GF-D8 (cell line): ENCODE measurements at places on chromosomes 6 and 20.

- no peak for DNase-seq
Measured at GRCh38 chr6:119890470-119890869, 540.9 kb upstream of the MAN1A1 start.

GRCh38 chr6:95242560-95242959 lies 334.8 kb upstream of the MANEA start:
- DNase-seq, result no peak

GRCh38 chr6:3768502-3768901 lies 17.0 kb upstream of the PXDC1 start:
- DNase-seq, result no peak

- no peak for DNase-seq
Measured at GRCh38 chr6:37972994-37973757, 153.6 kb downstream of the ZFAND3 start.

DNA sequence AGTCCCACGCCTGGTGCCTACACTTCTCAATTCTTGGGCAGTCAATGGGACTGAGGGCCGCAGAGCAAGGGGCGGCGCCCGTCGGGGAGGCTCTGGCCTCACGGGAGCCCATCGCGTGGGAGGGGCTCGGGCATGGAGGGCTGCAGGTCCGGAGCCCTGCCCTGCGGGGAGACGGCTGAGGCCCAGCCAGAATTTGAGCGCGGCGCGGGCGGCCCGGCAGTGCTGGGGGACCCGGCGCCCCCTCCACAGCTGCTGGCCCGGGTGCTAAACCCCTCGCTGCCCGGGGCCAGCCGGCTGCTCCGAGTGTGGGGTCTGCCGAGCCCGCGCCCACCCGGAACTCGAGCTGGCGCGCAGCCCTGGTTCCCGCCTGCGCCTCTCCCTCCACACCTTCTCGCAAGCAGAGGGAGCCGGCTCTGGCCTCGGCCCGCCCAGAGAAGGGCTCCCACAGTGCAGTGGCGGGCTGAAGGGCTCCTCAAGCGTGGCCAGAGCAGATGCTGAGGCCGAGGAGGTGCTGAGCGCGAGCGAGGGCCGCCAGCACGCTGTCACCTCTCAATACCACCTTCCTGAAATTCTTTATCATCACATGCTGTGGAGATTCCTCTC lies 58.5 kb downstream of the BAK1 start:
- DNase-seq, result no peak

DNA sequence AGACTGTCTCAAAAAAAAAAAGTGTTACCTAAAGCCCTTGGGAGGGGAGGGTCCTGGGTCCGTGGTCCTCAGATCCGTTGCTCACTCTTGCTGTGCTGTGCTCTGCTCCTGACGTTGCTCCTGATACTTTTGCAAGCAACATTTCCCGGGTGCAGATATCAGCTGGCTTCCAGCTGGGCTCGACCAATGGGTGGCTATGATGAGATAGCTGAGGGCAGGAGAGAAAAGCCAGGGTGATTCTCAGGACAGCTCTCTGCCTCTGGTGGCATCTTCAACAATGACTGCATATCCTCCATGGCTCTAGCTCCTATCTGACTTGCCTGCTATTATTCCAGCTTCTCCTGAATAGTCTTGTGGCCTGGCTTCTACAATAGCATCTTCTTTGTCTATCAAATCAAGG lies 134.5 kb downstream of the RPS12 start:
- no peak for DNase-seq

- no peak for DNase-seq
Measured at GRCh38 chr6:6946206-6947155, 161.3 kb upstream of the RREB1 start.

- no peak for DNase-seq
Measured at GRCh38 chr6:132198896-132199295, 202.4 kb downstream of the MOXD1 start.

- DNase-seq, result no peak
Measured at GRCh38 chr6:136640132-136640915, 90.1 kb upstream of the MAP7 start.

- DNase-seq, result no peak
Measured at GRCh38 chr6:139649732-139650131, 275.3 kb upstream of the CITED2 start.

DNA sequence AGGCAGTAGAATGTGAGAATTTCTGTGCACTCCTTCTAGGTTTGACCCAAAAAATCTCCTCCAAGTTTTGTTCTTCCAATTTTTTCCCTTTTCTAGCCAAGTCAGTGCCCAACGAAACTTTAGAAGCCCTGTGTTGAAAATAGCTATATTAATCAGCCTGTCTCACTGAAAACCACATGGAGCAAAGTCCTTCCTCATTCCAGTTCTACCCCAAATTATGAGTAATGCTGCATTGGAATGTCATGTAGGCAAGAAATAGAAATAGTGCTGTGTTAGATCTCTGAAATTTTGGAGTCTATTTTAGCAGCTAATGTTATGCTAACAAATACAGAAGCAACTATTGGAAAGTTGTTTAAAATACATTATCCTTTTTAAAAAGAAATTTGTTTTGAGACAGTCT lies 725.5 kb downstream of the TBC1D32 start:
- DNase-seq, result no peak

DNA sequence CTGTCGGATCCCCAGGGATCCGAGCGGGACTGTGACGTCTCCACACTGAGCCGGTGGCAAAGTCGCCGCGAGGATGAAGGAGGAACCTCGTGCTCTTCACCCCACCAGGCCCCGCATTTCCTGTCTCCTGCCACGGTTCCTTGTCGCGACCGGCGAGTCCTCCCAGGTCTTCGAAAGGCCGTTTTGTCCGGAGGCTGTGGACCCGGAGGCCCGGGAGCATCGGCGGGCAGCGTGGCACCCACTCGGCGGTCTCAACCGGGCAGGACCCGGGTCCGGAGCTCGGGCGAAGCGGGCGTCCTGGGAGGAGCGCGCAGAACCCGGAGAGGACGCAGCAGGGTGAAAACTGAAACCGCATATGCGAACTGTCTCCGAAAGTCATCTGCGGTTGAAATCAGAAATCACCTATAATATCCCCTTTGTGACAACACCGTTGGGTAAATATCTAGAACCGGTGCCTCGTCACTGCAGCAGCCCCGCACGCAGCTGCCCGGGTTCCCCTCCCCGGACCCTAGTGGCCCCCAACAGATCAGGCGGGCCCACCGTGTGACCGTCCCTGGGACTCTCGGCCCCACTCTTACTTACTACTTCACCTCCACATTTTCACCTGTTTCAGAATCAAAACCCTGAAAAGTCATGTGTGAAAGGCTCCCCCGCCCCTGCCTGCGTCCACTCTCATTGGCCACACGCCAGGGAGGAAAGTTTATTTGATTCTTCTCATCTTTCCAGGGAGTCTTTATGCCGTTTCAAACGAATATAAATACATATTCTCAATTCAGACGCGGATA lies 3.1 kb upstream of the ULBP2 start:
- no peak for DNase-seq

GRCh38 chr20:8299921-8300320 lies 167.9 kb downstream of the PLCB1 start:
- DNase-seq, result no peak

DNA sequence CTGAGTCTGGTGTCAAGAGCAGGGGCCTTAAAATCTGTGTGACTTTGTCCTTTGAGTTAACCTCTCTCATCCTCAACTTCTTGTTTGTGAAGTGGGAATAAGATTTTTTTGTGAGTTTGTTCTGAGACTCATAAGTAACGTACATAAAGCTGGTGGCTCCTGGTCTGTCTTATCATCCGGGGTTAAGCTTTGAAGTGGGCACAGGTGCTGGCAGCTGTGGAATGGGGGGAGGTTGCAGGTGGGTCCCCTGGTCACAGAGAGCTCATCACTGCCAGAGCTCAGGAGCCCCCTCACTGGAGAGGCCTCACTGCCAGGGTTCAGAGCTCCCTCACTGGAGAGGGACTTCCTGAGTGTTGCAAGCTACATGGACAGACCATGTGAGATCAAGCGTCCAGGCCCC lies 174.1 kb downstream of the NRN1 start:
- DNase-seq, result no peak

- DNase-seq, result no peak
Measured at GRCh38 chr6:142207265-142207877, 60.3 kb downstream of the VTA1 start.

GRCh38 chr20:5080384-5080877 lies 39.3 kb downstream of the PCNA start:
- peak; percentile 96 for DNase-seq

DNA sequence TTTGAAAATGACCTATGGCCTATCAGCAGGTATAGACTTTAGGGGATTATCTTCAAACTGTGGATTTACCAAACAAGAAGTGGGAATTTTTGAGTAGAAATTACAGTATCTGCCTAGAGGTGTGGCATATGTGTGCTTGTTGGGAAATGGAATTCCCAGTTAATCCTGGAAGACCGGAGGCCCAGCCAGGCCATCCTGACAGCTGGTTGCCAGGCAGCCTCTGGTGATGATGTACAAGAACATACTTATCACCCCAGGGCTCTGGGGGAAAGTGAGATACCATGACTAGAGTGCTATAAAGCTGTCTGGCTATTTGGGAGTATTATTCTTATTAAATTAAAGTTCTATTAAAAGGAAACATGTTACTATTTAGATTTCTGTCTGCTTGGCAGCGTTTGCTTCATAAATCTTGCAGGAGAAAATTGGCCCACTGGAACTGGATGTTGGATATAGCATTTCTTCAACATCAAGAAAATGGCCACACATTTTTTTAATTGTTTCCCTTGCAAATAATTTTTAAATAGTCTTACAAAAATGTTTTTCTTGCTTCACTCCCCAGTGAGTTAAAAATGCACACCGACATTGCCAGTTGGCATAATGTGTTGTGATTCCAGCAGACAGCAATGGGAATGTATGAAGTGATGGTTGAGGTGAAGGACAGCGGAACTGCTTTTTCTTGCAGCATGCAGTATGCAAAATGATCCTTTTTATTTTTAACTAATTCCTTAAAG lies 187.8 kb downstream of the MYLK4 start:
- DNase-seq, result no peak

- DNase-seq, result no peak
Measured at GRCh38 chr6:84422380-84422968, 195.0 kb upstream of the CEP162 start.

DNA sequence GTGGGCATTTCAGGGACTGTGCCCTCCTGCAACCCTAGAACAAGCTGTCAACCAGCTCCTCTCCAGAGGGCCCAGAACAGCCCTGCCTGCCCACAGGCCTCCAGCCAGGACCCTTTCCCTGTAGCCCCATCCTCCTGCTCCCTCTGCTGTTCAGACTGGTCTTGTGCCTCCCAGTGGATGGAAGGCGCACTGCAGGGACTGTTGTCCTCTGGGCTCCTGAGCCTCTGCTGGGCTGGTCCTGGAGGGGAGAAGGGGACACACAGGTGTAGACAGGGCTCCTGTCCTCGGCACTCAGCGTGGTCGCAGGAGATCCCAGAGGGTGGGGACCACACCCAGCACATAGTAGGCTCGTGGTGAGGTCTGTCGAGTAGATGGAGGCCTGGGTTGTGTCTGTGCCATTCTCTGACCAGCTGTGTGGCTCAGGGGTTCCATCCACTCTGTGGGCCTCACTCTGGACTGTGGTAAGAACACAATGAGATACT lies 11.5 kb downstream of the ITPR3 start:
- no peak for DNase-seq

GRCh38 chr6:43926634-43927531 lies 156.9 kb downstream of the VEGFA start:
- peak; percentile 70 for DNase-seq

DNA sequence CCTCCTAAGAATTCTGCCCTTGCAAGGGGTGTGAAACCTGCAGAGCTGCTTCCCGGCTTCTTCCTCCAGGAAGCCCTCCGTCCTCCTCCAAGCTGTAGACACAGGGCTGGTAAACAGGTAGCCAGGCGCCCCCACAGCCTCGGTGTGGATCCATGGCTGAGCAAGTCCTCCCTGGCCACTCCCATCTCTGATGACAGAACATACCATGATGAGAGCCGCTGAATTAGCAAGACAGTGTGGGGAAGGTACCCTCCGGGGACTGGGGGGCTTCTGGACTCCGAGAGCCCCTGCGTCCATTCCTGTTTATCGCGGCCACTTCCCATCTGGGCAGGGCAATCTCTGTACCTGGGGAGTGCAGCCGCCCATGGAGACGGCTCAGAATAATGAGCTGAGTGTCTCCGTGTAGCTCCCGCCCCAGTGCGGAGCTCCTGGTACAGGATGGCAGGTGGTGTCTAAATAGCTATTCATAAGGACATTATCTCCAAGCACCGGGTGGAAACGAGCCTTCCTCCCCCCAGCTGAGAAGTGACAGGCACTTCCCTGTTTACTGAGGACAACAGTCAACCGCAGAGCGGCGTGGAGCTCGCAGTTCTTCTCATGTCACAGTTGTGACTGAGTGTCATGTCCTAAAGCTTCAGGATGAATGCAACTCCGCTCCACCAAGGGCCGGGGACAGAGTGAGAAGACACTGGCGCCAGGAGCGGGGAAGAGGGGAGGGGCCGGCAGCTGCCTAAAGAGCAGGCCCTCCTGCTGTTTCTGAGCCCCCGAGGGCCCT lies 22.7 kb upstream of the NTSR1 start:
- peak; percentile 82 for DNase-seq

GRCh38 chr6:50962213-50962759 lies 143.6 kb downstream of the TFAP2B start:
- DNase-seq, result peak; percentile 33

GRCh38 chr6:158769234-158769770 lies 49.9 kb downstream of the EZR start:
- DNase-seq, result no peak

GRCh38 chr6:54802775-54803634 lies 43.6 kb upstream of the FAM83B start:
- DNase-seq, result no peak

GRCh38 chr6:5772408-5773120 lies 234.2 kb downstream of the NRN1 start:
- DNase-seq, result no peak

GRCh38 chr6:45421709-45422502 lies 44.2 kb upstream of the SUPT3H start:
- peak; percentile 53 for DNase-seq

GRCh38 chr6:104500265-104500664 lies 359.5 kb downstream of the HACE1 start:
- no peak for DNase-seq

DNA sequence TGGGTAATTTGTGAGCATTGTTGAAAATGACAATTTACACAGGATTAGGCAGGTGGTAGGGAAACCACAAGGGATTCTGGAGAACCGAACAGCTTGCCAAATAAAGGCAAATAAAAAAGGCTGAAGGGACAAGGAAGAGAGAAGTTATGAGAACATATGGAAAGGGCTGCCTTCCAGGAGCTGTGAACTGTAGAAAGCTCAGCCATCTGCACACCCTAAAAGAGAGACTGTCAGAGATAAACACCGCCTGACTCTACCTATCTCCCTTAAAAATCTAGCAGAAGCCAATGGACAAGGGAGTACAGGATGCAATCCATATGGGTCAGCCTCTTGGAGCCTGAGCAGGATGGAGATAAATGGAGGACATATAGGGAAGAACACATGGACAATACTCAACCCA lies 12.7 kb upstream of the SLC17A1 start:
- no peak for DNase-seq
